OCI-LY7 (cell line): ENCODE measurements at places on chromosomes 2 and 18.

- DNase-seq = no peak
These were observed 15.8 kb downstream of the ATF2 start for GRCh38 chr2:175152242-175152641.

- DNase-seq = no peak
These were observed 781 bp upstream of the SOX11 start for GRCh38 chr2:5691221-5691984.

DNA sequence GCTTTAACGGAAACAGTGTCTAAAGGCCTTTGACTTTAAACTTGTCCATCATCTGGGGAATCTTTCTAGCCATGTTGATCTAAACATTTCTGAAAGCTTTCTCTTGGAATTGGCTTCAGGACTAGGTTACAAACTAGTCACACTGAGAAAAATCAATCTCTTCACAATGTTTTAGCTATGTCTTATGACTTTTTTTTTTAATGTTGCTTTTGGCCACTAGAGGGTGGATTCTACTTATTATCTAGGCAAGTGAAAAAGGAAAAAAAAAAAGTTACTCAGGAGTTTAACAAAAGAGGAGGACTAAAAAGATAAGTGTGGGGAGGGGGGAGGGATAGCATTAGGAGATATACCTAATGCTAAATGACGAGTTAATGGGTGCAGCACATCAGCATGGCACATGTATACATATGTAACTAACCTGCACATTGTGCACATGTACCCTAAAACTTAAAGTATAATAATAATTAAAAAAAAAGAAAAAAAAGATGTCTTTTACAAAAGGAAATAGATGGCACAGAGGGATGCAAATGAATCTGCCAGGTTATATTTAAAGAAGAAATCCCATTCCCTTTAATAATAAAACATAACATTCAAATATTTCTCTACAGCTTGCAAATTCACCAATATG, 160.4 kb upstream of the PID1 start:
- peak; percentile 8 for DNase-seq

GRCh38 chr18:70288171-70288850, 534 bp upstream of the SOCS6 start:
- no peak for DNase-seq

DNA sequence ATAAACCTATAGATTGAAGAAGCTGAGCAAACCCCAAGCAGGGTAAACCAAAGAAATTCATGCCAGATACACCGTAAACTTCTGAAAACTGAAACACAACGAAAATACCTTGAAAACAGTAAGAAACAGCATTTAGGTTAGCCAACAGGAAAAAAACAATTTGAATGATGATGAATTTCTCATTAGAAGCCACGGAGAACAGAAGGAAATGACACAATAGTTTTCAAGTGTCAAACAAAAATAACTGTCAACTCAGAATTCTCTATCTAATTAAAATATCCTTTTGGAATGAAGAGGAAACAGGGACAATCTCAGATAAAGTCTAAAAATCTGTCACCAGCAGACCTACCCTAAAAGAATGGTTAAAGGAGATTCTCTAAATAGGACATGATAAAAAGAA, 37.3 kb upstream of the MALL start:
- no peak for DNase-seq

GRCh38 chr2:155169317-155169716, 470.8 kb downstream of the KCNJ3 start:
- DNase-seq = no peak

DNA sequence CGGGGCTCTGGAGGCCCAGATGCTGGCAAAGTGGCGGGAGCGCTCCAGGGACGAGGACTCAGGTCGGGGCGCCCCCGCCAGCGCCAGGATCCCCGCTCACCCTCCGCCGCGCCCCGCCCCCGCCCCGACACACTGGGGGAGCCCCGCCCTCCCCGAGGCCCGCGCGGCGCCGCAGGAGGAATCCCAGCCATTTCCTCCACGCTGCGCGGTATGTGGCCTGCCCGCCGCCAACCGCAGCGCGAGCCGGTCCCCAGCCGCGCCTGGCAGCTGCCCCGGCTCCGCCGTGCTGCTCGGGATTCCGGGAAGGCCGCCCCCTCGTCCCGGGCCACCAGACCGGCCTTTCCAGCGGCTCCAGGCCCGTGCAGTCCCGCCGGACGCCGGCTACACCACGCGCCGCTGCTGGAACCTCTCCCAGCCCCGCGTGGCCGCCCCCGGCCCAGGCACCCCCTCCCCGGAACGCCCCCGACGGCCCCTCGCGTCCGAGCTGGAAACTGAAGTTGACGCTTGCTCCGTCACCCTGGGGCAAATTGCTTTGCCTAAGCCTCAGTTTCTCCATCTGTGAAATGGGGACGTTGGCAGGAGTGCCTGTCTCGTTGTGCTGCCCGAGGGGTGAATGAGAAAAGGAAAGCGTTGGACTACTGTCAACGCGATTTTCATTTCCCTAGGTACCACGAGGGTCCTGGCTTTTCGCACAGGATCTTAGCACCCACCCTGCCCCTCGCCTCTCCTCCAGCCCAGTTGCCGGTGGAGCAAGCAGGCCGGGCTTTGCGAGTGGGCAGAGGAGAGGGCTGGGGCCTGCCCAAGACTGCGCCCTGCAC, 53.6 kb downstream of the PKDCC start:
- no peak for DNase-seq

DNA sequence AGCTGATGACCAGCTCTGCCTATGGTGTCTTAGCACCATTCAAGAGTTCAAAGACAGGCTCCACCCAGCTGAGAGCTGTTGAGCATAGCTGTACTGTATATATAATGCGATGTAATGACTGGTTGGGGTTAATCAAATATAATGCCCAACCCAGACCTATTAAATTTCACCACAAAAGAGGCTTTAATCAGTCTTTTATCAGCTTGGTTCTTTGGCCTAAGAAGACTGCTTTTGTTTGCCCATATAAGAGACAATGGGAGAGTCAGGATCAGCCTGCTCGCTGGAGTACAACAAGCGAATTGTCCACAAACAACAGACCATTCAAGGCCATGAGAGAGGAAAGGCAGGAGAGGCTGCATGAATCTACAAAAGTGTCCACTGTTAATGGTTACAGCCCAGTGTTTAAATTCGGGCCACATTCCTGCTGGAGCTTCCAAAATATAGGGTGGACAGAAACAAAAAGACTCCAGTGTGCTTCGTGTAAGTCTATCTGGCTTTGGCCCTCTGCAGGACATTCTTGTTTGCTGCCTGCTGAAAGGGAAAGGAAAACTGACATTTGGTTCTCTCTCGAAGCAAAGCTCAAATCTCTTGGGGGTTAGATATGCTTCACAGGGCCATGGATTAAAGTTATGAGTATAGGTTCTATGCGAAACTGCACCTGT, 299.0 kb upstream of the FBXO11 start:
- no peak for DNase-seq

- no peak for DNase-seq
These were observed 179.1 kb upstream of the CYP26B1 start for GRCh38 chr2:72326759-72327158.

DNA sequence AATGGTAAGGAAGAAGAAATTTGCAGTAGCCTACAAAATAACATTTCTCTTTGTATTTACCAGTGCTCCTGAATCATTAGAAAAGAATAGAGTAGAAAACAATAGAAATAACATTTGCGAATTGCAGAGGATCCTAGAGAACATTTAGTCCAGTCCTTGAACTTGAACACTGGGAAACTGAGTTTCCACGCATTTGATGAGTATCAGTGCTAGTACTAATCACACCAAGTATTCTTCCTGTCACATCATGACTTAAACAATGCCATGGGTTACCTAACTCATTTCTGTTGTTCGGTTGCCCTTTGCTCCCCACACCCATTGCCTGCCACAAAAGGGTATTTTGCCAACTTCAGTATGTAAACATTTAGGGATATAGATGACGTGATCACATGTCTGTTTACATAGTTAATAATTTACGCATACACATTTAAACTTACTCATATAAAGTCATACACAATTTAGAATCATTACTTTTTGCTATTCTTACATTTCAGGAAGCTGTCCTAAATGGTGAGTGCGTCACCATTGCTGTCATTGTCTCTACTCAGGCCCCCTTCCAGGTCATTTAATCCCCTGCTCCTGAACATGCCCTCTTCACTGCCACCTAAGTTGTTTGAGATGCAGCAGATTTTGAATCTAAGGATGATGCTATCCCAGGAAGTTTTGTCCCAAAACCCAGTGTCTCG, 42.3 kb downstream of the CRIM1 start:
- DNase-seq = no peak

DNA sequence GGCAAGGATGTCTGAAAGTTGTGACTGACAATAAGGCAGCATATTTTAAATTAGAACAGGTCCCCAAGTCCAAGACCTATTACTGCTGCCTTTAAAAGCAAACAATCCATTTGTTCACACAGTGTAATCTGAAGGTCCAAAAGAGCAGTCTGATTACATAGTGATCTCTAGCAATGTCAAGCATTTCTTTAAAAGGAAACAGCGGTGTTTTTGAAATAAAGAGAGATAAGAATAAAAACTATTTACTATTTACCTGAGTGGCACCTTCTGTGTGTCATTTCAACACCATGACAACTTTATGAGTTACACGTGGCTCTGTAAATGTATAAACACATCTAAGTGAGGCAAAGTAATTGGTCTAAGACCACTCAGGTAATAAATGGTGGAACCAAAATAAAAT, 1009.9 kb upstream of the CNTNAP5 start:
- no peak for DNase-seq

GRCh38 chr2:217189747-217190146, 329.9 kb upstream of the TNP1 start:
- no peak for DNase-seq

DNA sequence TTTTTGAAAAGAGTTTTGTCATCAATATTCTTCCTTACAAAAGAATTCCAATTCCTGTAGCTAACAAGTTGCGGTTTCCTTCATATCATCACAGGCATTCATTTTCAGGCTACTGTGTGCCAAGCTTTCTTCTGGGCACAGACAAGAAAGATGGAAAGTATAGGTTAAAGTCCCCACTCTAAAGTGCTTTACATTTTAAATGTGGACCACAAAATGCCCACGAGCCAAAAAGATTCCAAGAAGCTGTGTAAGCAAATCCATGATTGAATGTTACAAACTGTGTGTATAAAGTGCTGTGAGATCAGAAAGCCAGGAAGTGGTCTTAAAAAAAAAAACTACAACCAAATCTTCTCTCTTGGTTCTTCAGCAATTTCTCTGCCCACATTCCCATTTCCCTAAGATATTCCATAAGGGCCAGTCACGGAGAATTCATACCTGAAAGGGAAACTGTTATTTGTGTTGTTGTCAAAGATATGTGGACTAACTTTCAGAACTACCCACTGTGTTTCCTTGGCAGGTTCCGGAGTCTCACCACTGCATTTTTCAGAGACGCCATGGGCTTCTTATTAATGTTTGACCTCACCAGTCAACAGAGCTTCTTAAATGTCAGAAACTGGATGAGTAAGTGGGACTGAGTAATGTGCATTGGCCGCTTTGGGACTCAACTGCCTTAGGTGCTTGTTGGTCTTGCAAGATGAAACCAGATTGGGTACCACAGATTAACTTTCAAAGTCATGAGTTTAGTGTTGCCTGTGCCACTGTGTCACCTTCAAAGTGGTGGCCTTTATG, 55.7 kb downstream of the RAB27B start:
- no peak for DNase-seq

- no peak for DNase-seq
These were observed 97.8 kb upstream of the RASGRP3 start for GRCh38 chr2:33378556-33379210.

DNA sequence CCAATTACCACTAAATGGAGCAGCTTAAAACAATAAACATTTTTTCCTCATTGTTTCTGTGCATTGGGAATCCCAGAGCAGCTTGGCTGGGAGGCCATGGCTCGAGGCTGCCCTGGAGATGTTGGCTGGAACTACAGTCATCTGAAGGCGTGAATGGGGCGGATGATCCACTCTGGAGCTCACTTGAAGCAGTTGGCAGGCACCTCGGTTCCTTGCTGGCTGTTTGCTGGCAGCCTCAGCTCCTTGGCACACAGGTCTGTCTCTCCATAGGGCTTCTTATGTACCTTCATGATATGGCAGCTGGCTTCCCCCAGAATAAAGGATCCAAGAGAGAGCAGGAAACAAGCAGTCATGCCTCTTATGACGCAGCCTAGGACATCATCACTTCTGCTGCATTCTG, 227.0 kb upstream of the COPS8 start:
- DNase-seq = no peak

DNA sequence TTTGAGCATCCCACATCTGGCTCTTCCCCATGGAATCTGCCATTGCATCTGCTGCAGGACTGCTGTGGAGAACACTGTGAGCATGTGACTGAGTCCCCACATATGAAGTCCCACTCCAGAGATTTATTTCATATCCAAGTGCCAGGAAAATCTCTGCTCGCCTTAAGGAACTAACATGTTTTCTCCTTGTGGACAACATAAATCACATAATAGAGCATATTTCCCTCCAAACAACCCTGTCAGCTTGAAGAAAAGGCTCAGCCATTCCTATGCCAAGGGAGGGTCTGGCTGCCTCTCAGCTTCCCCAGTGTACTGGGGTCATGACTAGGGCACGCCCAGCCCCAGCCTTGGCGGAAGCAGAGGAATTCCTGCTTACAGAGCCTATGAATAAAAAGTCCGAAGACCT, 193.7 kb downstream of the DNER start:
- DNase-seq = no peak

- DNase-seq = peak; percentile 17
These were observed 150.9 kb downstream of the CD8B2 start for GRCh38 chr2:106638043-106638442.

DNA sequence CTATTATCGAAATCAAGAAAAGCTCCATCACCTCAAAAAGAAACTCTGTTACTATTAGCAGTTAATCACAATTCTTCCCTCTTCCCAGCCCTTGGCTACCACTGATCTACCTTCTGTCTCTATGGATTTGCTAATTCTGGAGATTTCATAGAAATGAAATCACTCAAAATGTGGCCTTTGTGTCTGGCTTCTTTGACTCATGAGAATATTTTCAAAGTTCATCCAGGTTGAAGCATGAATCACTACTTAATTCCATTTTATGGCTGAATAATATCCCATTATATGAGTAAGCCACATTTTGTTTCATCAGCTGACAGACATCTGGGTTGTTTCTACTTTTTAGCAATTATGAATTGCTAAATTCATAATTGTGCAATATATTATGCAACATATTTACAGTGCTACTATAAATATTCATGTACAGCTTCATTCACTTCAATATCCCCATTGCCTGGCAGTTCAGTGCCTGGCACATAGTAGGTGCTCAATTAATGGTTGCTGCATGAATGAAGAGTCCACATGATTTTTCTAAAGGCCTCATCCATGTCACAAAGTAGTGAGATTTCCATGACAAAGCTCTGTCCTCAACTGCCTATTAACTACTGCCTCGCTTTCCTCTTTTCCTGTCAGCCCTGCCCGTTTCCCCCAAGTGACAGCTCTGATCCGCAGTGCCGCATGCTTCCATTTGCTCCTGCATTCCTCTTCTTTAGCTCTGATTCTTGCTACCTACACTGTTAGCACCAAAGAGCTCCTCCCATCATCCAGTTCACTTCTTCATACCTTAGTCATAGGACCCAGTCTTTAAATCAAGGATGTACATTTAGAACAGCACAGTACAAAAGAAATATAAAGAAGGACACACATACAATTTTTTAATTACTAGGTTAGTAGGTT, 32.8 kb downstream of the CCDC93 start:
- DNase-seq = no peak
